ENCODE measurements at places on chromosomes 7 and 10.
A peak's percentile ranks its signal among the peaks of the same experiment; 100 is the strongest.

- DNase-seq: no peak
Observed at GRCh38 chr7:37549076-37549931, 100.6 kb upstream of the ELMO1 start.

DNA sequence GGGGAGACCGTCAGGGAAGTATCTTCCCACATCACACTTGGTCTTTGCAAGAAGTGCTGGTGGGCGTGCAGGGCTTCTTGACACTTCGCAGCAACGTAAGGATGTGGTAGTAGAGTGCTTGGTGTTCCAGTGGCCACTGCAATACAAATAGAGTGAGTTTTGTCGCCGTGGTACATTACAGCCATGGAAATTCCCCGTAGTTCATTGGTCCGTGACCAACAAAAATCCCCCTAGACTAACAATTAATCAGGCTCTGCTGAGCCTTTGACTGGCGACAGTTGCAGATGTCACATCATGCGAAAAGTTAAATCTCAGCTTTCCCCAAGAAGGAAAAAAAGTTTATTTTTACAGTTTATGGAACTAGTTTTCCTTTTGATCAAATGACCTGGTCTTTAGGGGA, 134.7 kb downstream of the MGMT start:
- DNase-seq: no peak

- DNase-seq: no peak
Observed at GRCh38 chr10:677750-678661, 11.5 kb downstream of the DIP2C start.

- DNase-seq: no peak
Observed at GRCh38 chr7:24337180-24337579, 53.2 kb downstream of the NPY start.

DNA sequence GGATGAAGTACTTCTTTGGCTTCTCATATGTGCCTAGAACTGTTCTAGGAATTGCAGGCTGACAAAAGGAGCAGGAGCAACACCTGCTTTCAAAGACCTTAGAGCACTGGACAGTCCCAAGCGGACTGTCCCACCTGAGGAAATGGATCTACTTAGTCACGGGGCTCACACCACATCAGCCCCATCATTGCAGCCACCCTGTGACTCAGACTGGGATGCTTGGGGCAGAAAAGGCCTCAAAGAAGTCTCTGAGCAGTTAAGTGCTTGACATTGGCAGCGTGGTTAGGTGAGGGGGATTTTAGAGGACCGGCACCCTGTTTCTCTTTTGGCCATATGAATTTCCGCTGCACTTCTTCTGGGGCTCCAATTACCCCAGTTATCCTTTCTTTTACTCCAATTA, 256.6 kb downstream of the USP6NL start:
- no peak for DNase-seq

DNA sequence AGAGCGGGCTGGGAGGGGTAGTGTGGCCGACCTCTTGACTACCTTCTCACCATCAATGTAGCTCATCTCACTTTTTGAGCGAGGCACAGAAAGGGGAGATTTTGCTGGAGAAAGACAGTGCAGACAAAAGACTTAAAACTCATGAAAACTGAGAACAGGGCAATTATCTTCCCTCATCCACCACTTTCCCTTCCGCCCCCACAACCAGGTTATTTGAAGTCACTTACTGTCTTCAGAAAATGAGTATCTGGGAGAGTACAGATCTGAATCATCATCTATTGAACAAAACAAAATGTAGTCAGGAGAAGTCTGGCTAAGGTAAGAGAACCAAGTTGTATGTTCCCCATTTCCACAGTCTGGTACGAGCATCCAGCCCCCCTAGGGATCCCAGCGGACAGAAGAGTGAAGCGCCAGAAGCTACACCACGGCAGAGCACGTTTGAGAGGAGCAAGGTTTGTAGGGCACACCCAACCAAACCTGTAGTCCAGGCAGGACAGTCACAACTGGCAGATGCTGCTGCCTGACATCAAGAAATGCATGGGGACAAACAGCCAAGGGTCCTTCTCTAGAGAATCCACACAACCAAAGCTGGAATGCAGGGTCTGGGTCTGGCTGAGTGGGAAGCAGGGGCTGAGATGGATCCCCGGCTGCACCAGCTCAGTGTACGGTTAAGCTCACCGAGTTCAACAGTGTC, 93.4 kb upstream of the PDLIM1 start:
- no peak for DNase-seq

DNA sequence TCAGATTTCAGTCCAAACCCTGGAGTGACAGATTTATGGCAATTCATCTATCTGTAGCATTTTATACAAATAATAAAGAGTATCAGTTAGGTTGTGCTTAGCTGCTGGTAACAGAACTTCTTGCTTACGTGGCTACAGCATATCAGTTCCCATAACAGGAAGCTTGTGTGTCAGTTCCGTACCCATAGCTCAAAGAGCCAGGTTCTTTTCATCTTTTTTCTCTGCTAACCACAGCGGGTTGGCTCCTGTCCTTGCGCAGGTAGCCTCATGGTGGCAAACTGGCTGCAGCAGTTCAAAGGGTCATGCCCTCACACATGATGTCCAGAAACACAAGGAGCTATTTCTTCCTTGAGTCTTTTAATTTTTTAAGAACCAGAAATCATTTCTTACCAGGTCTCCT, 1041.8 kb downstream of the GATA3 start:
- DNase-seq: no peak

DNA sequence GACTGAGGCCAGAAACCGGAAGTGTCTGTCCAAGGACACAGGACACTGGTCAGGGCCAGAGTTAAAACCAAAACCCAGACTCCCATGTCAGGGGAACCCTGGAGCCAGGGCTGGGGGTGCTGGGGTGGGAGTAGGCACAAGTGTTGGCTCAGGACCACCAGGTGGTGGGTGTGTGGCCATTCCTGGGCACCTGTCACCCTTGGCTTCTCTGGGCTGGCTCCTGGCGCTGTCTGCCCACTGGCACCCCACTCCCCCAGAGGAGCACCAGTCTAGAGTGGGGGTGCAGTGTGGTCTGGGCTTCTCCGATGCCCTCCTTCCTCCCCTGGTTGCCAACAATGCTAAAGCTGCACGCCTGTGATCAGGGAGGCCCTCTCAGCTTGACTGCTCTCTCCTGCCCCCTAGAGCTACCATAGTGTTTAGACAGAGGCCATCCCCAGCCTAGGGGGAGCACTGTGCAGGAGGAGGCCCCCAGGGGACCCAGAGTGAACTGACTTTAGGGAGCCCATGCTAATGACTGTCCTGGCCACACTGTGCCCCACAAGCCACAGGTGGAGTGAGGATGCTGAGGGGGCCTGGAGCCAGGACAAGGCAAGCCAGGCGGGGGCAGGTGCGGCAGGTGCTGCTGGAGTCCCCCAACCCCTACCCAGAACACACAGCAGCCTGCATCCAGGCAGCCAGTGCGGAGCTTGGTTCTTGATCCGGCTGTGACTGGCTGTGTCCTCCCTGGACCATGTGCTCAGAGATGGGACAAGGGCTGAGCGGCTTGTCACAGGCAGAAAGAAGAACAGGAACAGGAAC, 11.0 kb downstream of the RASGEF1A start:
- DNase-seq: no peak

DNA sequence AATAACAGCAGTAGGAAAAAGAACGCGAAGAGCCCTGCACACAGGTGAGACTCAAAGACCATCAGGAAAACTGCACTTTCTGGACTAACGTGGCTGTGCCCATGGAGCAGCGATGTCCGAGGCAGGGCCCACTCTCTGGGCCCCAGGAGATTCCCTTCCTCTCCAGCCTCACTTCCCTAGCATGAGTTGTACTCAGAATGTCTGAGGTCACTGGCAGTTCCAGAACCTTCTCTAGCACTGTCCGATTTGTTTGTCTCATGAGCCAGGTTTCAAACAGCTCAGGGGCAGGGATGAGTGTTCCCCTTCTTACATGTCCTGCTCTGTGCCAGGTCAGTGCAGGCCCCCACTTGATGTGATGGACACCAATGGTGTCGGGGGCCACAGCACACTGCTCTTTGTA, 484.2 kb downstream of the PTPRN2 start:
- DNase-seq: no peak

DNA sequence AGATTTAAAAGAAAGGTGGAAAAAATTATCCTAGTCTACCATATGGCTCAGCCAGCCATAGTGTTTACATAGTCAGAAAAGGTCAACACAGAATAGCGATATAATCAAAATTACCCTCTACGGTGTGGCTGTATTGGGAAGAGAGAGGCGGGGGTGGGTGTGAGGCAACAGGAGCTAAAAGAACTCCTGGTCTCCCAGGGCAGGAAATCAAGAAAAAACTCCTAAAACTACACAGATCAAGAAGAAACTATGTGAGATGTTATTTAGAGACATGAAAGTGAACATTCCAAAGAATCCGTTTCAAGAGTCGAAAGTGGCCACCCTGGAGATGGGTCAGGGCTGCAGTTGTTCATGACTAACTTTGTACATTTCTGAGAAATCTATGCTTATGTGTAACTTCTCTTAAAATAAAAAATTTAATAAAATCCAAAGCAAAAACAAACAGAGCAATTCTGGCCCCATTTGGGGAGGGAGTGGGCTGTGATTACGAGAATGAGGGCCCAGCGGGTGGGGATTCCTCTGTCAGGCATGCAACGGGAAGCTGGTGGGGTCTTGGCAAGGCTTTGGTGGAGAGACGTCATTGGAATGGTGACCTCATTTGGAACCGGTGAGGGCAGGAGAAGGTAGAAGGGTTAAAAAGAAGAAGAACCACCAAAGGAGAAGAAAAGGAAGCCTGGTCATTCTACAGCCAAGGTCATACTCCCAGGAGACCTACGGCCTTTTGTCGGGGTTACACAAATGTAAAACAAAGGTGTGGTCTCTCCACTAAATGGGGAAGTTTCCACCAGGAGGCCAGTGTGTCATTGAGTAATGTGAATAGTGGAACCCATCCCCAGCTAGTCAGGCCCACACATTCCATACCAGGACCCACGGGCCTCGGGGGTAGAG, 71.2 kb upstream of the DUSP5 start:
- no peak for DNase-seq

DNA sequence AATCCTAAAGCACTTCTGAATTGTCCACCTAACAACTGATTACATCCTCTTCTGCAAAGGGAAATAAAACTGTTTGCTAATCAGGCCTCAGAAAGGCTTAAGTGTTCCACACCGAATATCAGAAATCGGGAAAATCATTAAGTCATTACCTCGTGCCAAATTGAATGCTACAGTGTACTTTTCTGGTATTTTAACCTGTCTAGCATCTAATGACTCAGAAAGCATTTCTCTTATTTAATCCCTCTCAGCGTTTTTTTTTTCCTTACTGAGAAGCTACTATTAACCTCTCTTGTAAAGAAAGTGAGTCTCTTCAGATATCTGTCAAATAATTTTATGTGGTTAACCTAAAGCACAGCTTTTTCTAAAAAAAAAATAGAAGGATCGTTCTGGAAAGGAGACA, 28.6 kb downstream of the VIM start:
- DNase-seq: no peak

DNA sequence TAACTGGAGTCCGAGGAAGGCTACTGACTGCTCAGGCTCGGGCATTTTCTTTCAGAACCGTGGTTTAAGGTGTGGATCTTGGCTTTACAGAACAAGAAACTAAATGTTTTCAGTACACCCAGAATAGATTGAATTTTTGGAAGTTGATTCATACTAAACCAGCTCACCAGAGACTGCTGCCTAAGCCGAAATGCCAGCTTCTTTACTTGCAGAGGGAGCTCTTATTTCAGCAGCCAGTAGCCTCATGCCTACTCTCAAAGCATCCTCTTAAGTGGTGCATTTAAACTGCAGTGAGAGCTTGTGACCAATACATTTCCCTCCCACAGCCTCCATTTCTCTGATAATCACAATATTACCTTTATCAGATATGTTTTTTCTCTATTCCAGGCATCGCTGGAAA, 615.1 kb downstream of the SUGCT start:
- no peak for DNase-seq

DNA sequence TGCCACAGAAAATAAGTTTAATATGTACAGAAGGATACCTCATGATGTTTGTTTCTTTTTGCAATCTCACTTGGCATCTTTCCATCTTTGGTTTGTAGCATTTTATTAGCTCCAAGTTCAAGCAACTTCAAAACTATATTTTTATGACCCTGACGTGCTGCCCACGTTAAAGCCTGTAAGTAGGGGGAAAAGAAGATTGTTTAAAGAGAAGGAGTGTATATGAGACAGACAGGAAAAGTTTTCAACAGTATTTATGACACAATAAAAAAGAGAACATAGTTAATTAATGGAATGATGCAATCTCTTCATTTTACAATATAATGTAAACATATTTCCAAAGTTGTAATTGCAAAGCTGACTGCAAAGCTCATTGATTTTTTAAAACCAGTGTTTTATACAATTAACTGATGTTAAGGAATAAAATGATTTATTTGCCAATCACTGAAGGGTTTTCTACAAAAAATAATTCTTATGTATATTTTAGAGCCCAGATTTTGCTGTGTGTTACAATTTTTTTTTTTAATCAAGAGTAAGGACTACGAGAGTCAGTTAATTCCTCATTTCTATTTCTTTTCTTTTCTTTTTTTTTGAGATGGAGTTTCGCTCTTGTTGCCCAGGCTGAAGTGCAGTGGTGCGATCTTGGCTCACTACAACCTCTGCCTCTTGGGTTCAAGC, 42.5 kb downstream of the ASZ1 start:
- no peak for DNase-seq

GRCh38 chr10:14648005-14648765, 126.5 kb downstream of the FAM107B start:
- DNase-seq: peak; percentile 50

All from activated naive CD4-positive, alpha-beta T cell (primary cell).